ENCODE measurements at places on chromosomes 1 and 21. TPM values are rescaled to one million over a fixed set of nuclear protein-coding genes. Genes with fewer than 3 reads are reported as not detected.

DNA sequence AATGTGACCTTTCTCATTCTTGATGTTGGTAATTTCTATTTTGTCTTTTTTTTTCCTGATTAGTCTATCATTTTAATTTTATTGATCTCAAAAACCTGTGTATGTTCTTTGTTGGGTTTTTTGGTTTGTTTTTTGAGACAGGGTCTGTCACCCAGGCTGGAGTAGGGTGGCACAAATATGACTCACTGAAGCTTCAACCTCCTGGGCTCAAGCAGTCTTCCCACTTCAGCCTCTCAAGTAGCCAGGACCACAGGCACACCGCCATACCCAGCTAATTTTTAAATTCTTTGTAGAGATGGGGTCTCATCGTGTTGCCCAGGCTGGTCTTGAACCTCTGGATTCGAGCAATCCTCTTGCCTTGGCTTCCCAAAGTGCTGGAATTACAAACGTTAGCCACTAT, 145.2 kb downstream of the PIK3R3 start:
- no peak for DNase-seq

GRCh38 chr1:59903141-59903754, 23.3 kb downstream of the CYP2J2 start:
- no peak for DNase-seq

- DNase-seq, result no peak
Measured at GRCh38 chr1:69271587-69272125, 296.1 kb upstream of the LRRC7 start.

GRCh38 chr1:10007169-10007568, 10.1 kb downstream of the RBP7 start:
- no peak for DNase-seq

GRCh38 chr1:206693592-206693991, 8.9 kb downstream of the MAPKAPK2 start:
- DNase-seq, result no peak

NR5A2 gene
- polyA plus RNA-seq, result 2.3 TPM

DNA sequence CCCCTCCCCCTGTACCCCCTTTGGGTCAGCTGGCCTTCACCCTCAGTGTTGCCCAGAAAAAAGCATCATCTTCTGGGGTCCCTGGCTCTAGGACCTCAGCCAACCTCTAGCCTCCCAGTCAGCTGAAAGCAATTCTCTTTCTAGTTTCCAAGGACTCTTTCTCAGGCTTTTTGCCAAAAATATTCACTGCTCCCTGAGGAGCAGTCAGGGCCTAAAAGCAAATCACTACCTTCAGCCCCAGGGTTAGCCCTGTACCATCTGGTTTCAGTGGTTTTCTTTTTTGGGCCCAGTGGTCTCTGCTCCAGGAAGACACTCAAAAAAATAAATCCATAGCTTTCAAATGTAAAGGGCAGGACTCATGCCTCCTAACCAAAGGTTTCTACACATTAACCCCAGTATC, 3.1 kb upstream of the LMOD1 start:
- no peak for DNase-seq

DNA sequence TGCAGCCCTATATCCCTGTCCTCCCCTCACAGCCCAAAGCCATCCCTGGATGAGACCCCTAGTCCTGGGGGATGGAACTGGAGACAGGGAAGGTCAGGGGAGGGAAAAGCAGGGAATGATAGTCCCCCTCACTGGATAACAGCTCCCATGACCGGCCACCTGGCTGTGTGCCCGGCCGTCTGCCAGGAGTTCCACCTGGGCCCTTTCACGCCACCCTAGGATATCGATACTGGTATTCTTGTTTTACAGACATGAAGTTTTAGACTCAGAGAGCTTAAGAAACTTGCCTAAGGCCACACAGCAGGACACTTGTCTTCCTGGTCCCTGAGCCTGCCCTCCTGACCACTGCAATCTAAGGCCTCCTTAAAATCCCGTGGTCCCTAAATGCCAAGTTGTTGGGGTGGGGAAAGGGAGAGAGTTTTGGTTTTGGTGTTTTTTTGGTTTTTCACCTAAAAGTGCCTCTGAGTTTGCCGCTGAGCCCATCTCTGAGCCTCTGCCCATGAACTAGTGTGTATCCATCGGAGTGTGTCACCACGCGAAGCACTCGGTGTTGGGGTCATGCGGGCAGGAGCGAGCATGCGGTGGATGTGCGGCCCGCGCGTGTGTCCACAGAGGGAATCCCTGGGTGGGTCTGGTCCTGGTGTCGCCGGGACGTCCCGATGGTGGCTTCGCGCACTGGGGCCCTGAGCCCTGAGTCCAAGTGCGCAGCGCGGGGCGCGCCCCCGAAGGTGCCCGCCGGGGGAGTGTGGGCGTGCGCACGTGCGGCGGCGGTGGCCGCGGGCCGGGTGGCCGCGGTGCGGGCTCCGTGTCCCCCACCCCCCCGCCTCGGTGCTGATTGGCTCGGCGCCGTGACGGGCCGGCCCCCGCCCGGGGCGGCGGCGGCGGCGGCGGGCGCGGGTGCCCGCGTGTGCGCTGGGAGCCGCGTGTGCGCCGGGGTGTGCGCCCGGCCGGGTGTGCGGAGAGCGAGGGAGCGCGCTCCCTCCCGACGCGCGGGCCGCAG, at the start of gene EPHA8:
Gene EPHA8 (plus strand): TSS at position 906 of the 1,000 bp plus-strand sequence. CDS start 147 bp downstream, outside the sequence.
- DNase-seq, result no peak
